ENCODE measurements at places on chromosomes 12 and 14.

GRCh38 chr14:99592933-99593753, 10.9 kb downstream of the CCDC85C start:
- DNase-seq = no peak

- no peak for DNase-seq
These were observed 203.1 kb downstream of the ETNK1 start for GRCh38 chr12:22828066-22828465.

DNA sequence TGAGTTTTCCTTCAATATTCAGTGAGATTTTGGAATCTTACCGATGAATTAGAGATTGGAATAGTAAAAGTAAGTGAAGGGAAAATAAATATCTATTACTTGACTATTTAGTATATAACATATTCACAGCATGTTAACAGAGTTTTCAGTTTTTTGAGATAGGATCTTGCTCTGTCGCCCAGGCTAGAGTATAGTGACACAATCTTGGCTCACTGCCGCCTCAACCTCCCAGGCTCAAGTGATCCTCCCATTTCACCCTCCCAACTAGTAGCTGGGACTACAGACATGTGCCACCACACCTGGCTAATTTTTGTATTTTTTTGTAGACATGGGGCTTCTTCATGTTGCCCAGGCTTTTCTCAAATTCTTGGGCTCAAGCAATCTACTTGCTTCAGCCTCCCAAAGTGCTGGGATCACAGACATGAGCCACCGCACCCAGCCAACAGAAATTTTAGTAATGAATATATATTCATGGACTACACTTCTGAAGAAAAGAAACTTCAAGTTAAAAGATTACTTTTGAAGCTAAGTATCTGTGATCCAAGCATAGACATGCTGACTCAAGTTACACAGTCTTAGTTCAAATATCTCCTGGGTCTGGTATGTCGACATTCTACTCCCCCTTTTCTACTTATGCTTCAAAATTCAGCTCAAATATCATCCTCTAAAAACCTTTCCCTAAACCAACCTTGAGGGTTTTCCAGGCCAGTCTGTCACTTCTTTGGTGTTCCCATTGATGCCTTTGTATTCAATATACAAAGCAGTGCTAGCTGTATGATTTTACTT, 13.8 kb downstream of the UBE2N start:
- no peak for DNase-seq

- DNase-seq = no peak
These were observed 38.0 kb downstream of the CHST11 start for GRCh38 chr12:104494793-104495158.
